ENCODE measurements at places on chromosomes 4 and X.

GRCh38 chrX:56995271-56995994, at the start of gene SPIN3:
Gene SPIN3, minus strand, starts transcription at chrX:56995541. Its CDS starts 594 bp downstream, at chrX:56994947.
- DNase-seq, result peak; percentile 78

- DNase-seq, result no peak
Observed at GRCh38 chr4:144289667-144290428, 149.3 kb upstream of the GYPA start.

GRCh38 chrX:78106651-78106986, 2.6 kb downstream of the PGK1 start:
- no peak for DNase-seq

GRCh38 chrX:37975421-37975820, 30.9 kb upstream of the SYTL5 start:
- no peak for DNase-seq

GRCh38 chr4:25993395-25994185, 79.6 kb downstream of the SMIM20 start:
- peak; percentile 15 for DNase-seq

- DNase-seq, result no peak
Observed at GRCh38 chr4:664713-665231, 9.3 kb downstream of the ATP5ME start.

DNA sequence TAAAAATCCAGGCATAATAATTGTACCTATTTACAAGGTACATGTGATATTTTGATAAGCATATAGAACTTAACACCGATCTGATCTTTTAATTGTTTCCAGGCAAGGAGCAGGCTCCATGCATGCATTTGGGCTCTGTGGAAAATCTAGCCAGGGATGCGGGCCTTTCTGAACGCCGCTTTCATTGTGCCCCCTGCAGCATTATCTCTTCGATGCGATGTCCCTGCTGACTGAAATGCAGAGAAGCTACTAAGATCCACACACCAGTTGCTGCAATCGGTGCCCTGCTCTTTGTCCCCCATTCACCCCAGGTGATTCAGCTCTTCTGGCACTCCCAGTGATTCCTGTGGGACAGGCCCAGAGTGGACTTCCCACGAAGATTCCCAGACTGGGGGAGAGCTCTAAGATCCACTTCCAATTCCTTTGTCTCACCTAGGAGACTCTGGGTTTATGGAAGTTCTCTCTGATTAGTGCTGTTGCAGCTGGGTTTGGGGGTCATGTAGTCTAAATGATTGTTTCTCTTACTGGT, 254.3 kb upstream of the AGA start:
- no peak for DNase-seq

GRCh38 chrX:131845201-131845600, 177.9 kb upstream of the STK26 start:
- DNase-seq, result no peak

- DNase-seq, result no peak
Observed at GRCh38 chrX:2317527-2318055, 183.2 kb downstream of the DHRSX start.

DNA sequence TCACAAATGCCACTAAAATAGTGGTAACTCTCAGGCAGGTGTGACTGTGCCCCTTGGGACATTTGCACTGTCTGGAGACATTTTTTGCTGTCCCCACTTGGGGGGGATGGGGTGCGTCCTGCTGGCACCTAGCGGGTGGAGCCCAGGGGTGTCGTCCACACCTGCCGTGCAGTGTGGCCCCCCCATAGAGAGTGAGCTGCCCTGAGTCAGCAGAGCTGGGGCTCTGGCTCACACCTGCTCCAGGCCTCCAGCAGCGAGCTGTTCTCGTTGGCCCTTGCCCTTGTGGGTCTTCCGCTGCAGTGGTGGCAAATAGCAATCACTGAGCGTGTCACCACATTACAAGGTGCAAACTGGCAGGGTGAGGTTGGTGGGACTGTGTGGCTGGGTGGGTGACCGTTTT, 64.6 kb downstream of the CLDN34 start:
- DNase-seq, result no peak

- no peak for DNase-seq
Observed at GRCh38 chr4:146507632-146508031, 14.1 kb downstream of the SLC10A7 start.

GRCh38 chr4:151152028-151152427, 52.6 kb downstream of the RPS3A start:
- DNase-seq, result no peak

GRCh38 chr4:139986106-139986505, 167.9 kb downstream of the MAML3 start:
- no peak for DNase-seq

GRCh38 chr4:143089847-143090246, 94.9 kb upstream of the USP38 start:
- DNase-seq, result no peak

DNA sequence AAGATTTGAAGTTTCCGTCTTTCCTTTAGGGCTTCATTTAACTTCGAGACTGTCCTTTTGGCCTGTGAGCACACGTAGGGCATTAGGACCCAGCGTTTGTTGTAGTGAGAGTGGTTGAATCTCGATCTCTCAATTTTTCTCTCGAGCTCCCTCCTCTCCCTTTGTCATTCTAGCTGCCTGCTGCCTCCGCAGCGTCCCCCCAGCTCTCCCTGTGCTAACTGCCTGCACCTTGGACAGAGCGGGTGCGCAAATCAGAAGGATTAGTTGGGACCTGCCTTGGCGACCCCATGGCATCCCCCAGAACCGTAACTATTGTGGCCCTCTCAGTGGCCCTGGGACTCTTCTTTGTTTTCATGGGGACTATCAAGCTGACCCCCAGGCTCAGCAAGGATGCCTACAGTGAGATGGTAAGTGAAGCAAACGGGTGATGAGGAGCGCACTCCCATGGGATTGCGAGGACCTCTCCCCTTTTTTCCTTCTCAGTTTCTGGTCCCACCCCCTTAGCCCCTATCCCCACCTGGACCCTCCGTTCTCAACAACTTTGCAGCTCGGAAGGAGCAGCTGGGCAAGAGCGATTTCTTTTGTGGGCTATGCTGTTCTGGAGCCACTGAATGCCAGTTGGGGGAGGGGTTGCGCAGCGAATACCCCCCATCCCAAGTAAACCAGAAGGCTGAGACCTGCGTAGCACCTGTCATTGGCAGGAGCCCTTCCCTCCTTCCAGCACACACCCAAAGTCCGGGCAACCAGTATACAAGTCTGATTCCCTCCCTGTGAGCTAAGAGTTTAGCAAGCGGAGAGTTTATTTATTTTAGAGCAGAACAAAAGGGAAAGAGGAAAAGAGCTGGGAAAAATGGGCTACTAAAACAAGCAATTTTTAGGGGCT, at the start of gene TMEM35A:
TMEM35A (plus strand) TSS at position 164 of the 883 bp plus-strand sequence; CDS start at position 288, 124 bp downstream.
- DNase-seq, result no peak

DNA sequence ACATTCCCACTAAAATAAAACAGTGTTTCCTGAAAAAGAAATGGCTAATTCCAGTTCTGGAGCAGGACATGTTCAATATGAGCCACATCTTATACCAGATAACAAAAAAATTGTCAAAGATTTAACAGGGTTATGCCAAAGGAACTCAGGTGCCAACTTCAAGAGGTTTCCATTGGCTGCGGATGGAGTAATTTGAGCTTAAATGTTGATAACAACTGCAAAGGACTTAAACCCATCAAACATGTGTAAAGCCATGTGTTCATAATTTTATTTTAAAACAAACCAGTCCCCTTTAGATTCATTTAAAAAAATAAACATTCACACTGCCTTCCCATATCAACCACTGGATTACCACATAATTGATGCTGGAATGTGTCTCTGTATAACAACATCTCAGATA, 156.4 kb upstream of the PCDH18 start:
- no peak for DNase-seq

GRCh38 chr4:128831531-128832242, 22.2 kb downstream of the JADE1 start:
- no peak for DNase-seq

DNA sequence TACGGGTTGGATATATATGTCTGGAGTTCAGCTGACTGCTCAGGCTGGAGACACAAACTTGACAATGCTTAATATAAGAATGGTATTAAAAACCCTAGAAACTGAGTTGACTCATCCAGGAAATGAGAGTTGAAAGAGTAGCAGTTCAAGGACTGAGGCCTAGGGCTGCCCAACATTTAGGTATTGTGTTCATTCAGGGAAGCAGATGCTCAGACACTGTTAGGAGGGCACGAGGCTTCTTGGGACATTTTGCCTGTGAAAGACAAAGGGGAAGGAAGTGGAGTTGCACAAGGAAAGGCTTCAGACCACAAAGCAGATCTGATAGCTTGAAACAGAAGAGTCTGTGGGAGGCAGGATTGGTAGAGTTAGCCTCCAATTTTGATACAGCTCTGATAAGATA, 52.0 kb upstream of the HS3ST1 start:
- no peak for DNase-seq

DNA sequence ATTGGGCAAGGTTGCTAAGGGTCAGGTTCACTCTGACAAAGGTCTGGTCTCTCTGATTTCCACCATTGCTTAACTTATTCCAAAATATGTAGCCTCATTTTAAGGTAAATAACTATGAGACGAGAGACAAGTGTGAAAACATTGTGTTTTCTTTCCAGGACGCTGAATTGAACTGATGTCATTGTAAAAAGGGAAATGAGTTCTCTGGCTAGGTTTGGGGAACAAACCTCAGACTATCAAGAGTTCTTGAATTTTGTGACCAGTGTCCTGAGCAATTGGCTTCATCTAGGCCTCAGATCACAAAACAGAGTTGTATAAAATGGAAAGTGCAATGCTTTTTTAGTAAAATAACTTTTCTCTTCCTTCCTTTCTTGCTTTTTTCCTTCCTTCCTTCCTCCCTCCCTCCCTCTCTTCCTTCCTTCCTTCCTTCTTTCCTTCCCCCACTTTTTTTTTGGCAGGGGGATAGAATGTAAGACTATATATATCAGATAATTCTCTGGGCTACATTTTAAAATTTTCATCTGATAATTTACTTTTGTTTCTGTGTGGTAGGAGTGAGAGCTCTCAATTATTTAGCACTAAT, 30.8 kb upstream of the CXCL8 start:
- DNase-seq, result no peak

GRCh38 chr4:145533001-145533400, 51.3 kb downstream of the SMAD1 start:
- no peak for DNase-seq

GRCh38 chr4:108878806-108879205, 116.0 kb upstream of the ETNPPL start:
- DNase-seq, result no peak

GRCh38 chr4:26701786-26702227, 117.9 kb downstream of the TBC1D19 start:
- no peak for DNase-seq

DNA sequence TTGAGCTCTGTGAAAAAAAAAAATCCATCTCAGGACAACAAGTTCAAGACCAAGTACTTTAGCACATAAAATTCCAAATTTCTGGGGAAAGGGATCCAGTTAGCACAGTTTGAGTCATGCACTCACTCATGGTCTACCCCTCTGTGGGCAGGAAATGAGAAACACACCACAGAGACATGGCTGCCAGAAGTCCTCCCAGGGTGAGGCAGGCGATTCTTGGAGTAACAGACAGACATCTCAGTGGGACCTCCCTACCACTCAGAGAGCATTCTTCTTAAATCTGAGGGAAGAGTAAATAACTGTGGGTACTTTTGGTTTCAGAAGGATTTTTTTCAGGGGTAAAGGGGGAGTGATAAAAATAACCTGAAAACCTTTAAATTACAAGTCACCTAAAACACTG, 14.1 kb downstream of the CXCL1 start:
- DNase-seq, result peak; percentile 23

DNA sequence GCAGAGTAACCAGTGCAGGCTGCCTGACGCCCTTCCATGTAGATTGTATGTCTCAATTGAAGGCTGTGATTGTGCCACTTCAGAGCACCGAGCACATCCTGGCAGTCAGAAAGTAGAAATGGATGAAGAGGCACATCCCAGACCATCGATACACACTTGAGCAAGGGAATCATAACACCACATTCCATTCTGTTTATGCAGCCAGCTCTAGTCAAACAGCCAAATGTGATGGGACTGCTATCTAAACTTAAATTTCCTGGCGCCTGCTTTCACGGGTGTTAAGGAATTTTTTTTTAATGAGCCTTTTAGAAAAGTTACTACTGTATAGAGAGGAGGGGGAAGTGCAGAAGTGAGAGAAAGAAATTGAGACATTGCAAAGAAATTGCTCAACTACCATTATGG, 84.4 kb downstream of the PPARGC1A start:
- peak; percentile 37 for DNase-seq

DNA sequence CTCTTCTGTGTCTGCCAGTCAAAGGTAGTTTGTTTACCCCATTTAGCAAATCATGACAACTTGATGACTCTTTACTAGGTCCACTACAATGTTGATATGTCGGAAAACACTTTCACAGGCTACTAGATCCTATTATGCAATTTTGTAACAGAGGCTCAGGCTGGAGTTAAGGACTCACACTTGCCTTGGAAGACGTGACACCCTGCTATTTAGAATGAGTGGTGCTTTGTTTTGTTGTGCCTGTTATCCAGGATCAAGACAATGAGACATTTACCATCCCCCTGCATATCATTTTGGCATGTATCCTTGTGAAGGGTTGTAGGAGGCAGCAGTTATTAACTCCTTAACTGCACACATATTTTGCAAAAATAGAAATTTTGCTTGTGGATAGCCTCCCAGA, 263.7 kb downstream of the IL1RAPL1 start:
- DNase-seq, result no peak

DNA sequence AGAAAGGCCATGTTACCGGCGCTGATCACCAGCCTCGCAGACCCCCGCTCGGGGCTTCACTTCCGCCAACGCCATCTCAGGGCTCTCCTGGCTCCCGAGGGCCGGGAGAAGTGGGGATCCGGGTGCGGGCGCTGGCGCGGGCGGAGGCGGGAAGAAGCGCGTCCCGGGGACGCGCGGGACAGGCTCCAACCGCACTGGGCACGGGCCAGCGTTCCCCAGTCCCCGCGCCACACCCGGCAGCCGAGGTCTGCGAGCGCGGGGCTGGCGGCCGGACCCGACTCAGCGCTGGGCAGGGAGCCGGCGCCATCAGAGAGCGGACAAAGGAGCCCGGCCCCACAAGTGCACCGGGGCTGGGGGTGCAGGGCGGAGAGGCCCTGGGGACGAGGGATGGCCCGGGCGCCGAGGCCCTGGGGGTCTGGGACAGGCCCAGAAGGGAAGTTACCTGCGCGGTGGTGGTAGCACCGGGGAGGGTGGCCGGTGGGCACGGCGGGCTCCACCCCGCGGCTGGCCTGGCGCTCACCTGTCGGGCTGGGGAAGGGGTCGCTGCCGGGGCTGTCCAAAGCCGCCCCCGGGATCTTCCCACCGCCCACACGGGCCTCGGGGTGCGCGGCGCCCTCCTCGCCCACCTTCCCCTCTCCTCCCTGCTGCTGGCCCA, 449 bp downstream of the CTPS2 start:
- no peak for DNase-seq

- DNase-seq, result peak; percentile 37
Observed at GRCh38 chrX:53223955-53224859, 800 bp downstream of the KDM5C start.

GRCh38 chr4:122732329-122733026, at the start of gene BBS12:
Gene BBS12, plus strand, starts transcription at chr4:122732704. Its CDS starts 9,189 bp downstream, at chr4:122741893.
- DNase-seq, result peak; percentile 99

GRCh38 chr4:175787546-175787945, 24.5 kb downstream of the GPM6A start:
- no peak for DNase-seq

GRCh38 chrX:132090403-132091159, 37.2 kb downstream of the FRMD7 start:
- no peak for DNase-seq

GRCh38 chr4:61583696-61584095, 383.6 kb downstream of the ADGRL3 start:
- DNase-seq, result peak; percentile 76

- DNase-seq, result no peak
Observed at GRCh38 chr4:143389579-143390195, 53.0 kb downstream of the GAB1 start.
